ENCODE measurements at places on chromosomes 12 and 14.

DNA sequence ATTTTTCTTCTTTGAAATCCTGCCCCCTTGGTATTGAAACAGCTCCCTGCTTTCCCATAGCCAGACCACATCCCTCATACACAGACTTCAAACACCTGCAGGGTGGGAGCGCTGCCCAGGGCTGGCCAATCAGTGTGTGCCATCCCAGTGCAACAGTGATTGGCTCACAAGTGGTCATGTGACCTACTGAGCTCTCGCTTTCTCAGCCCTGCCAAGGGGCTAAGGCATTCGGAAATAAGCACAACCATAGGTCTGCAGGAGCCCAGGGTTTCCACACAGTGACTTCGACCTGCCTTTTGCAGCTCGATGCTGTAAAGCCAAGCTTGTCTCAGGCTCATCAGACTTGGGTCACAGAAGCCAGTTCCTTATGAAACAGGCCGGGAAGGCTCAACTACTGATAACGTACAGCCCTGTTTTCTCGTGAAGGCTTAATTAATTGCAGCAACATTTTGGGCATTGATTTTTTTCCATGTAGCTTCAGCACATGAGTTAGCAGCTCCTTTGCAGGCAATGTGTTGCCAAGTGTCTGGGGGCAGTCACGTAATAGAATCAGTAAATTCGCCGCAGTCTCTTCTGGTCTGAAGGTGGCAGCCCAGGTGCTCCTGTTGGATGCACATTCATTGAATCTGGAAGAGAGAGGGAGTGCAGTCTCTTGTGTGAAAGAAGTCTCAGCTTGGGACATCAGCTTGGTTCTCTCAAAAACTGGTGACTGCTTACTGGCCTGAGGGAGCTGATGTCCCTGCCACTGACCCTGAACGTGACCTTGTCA is 1091.8 kb downstream of the AACS start:
- no peak for DNase-seq

- no peak for DNase-seq
Observed at GRCh38 chr14:54691525-54692283, 124.8 kb downstream of the SAMD4A start.

GRCh38 chr14:89237921-89238529 is 179.0 kb downstream of the FOXN3 start:
- DNase-seq, result no peak

GRCh38 chr12:5868625-5869295 is 76.3 kb downstream of the ANO2 start:
- no peak for DNase-seq

- DNase-seq, result no peak
Observed at GRCh38 chr14:105315211-105315721, 718 bp downstream of the PACS2 start.

- no peak for DNase-seq
Observed at GRCh38 chr12:402029-402389, 565 bp downstream of the CCDC77 start.

DNA sequence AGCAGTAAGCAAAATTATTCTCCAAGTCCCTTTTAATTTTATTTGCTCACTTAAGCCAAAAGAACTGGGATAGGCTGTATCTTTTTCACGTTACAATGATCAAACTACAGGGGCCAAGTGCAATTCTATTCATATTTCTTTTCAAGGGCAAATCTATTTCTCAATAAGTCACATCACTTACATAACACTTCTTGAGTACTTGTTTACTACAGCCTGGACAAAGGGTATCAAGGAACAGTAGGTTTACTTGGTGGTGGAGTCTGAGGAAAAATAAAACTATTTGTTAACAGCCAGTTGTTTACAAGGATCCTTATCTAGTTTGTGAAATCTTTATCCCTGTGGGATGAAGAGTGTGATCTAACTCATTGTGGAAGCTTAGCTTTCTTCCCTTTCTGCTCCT is 72.1 kb downstream of the PDE3A start:
- no peak for DNase-seq

GRCh38 chr12:47812797-47813510 is 6.7 kb downstream of the HDAC7 start:
- DNase-seq, result peak; percentile 86

DNA sequence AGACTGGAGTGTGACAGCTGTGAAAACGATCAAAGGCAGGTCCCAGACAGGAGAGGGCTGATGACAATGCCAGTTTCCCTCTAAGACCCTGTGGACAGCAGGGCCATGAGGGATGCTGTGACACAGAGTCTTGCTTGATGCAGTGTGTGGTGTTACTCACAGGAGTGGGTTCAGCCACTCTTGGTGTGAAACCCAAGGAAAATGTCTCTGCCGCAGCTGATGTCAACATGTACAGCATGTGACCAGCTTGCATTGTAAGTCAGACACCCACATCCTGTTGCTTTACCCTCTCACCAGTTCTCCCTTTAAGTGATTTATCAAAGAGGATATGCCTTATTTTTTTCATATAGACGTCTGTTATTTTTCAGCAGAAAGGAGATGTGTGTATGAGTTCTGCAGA is 268.6 kb downstream of the BTG1 start:
- peak; percentile 79 for DNase-seq

DNA sequence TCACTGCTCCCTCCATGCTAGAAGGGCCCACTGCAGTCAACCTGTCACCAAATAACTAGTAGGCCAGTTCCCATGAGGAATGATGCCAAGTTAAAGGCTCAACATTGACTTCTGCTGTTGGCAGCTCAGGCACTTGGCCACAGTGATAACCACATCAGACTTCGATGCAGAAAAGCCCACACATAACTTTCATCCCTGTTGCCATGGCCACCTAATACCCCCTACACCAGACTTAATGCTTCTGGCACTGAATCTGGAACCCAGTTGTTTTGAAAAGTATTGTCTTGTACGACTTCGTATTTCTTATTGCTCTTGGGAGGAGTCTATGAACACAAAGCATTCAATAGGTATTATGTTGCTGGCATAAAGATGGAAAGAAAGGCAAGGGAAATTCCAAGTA is 44.3 kb upstream of the HELB start:
- DNase-seq, result no peak
